Cardiac atrium fibroblast (primary cell): ENCODE measurements at places on chromosomes 5 and 9. TPM values are rescaled to one million over a fixed set of nuclear protein-coding genes. Genes with fewer than 3 reads are reported as not detected.

GAPVD1 gene
- total RNA-seq: 22.2 and 22.4 TPM in 2 replicates

JAKMIP2 gene
- total RNA-seq: under 0.01 TPM in 1 of 2 replicates, not detected in the other

SLC25A2 gene
- not detected in 2 replicates for total RNA-seq

PTPRD gene
- total RNA-seq: 0.90 and 1.8 TPM in 2 replicates

RMI1 gene
- 2.9 and 3.6 TPM in 2 replicates for total RNA-seq

SPDL1 gene
- 19.3 and 52.3 TPM in 2 replicates for total RNA-seq

NUDT12 gene
- total RNA-seq: 7.1 and 9.7 TPM in 2 replicates

ACTBL2 gene
- 0.16 and 0.54 TPM in 2 replicates for total RNA-seq

BRIX1 gene
- 10.1 and 14.9 TPM in 2 replicates for total RNA-seq

PCDHGB1 gene
- 0.36 and 0.81 TPM in 2 replicates for total RNA-seq
